ENCODE measurements at places on chromosomes 2 and 18. TPM values are rescaled to one million over a fixed set of nuclear protein-coding genes. Genes with fewer than 3 reads are reported as not detected.

- no peak for DNase-seq
These were observed 1046.7 kb upstream of the SLC39A10 start for GRCh38 chr2:194610297-194610696.

GRCh38 chr2:9970200-9971044, 18.9 kb downstream of the GRHL1 start:
- DNase-seq, result no peak

- DNase-seq, result no peak
These were observed 923 bp downstream of the AMER3 start for GRCh38 chr2:130756053-130756873.

DNA sequence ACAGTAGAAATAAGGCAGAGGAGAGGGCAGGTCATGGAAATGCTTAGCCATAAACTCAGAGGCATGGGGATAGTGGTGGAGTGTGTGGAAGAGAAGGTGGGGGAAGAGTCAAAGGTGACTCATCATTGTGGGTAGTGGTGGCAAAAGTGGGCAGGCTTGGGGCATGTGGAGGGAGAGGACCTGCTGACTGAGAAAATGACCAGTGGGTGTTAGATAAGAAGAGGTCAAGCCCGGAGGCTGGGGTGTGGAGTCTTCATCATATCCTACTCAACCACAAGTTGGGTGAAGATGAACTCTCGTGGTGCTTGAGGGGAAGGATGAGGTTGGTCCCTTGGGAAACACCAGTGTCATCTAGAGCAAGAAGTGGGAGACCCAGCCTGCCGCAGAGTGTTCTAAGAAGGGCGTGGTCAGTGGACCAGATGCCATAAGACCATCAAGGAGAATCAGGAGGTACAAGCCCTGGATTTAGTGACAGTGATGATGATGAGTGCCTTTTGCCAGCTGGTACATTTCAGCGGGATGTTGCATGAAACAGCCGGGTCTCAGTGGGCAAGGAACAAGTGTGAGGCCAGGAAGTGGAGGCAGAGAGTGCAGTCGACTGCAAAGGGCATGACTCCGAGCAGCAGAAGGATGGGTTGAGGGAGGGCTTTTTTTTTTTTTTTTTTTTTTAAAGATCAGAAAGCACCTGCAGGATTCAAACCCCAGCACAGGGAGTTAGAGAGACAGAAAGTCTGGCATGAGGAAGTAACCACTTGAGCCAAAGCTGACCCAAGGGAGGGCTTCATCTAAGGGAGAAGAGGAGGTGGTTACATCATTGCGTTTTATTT, 122.6 kb upstream of the SPRED2 start:
- DNase-seq, result no peak

DNA sequence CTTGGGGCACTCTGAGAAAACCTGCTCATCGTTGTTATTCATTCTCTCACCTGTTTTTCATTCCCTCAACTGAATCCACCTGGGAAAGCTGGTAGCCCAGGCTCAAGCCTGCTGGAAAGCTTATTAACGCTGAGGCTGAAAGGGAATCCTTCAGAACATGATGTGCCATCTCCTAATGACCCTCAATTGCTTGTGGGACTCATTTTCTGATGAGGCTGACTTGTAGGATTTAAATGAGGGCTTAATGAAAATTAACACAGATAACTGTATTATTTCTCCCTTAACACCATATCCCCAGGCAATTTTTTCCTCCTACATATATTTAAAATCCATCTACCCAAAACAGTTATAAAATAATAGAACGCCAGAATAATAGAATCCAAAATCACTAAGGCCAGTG, 162.7 kb upstream of the ACAA2 start:
- DNase-seq, result no peak

DNA sequence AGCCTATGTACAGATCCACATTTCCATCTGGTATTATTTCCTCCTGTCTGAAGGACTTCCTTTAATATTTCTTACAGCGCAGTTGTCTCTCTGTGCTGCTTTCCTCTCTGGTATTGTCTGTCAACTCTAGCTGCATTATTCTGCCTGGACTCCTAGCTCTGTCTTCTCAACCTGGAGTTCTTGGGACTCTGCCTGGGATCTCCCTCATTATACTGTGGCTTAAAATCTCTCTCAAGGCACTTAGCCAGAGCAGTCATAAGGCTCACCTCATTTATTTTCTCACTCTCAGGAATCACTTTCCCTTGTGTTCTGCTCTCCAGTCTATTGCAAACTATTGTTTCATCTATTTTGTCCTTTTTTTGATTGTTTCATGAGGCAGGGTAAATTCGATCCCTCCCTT, 850.4 kb downstream of the ERBB4 start:
- no peak for DNase-seq

The HOXD8 gene
- total RNA-seq, result not detected
